Breast epithelium (tissue), 4 donors: ENCODE measurements at places on chromosomes 5 and 9. TPM values are rescaled to one million over a fixed set of nuclear protein-coding genes. Genes with fewer than 3 reads are reported as not detected.

GRCh38 chr9:137109250-137110146 lies 5.0 kb downstream of the DPP7 start:
- no peak for DNase-seq

DNA sequence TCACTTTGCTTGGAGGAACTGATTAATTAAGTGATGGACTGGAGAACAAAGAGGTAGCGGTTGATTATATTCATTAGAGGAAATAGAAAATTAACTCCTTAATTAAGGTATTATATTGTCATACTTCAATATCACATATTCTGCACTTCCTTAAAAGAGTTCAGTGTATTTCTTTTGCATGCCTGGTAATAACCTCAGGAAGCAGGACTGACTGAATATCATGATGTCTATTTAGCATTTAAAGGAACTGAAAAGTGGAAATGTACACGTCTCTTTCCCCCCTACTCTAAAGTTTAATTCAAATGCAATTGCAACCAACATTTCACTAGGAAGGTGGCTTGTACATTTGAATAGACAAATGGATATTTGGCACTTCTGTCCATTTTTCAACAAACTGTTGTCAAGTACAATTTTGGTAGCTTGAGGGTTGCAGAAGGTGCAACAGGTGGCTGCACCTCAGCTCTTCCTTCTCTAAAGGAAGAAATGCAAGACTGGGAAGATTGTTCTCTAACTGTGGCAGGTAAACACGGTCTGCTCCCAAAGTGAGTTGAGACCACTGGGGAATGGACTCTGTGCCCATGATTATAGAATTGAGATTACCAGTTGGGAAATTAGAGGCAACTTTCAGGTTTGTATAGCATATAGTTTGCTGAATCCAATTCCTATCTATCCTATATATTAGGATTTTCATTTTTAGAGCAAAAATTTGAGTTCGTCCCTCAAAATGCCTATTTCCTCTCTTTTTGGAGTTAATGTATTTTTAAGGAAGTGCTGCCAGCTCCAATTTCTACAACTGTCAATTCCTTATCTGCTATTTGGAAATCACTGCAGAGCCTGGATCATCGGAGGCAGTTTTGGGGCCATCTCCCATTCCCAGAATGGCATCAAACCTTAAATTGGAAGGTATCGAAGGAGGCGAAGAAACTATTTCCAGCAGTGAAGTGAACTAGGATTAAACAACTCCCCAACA lies 98.9 kb upstream of the TAF11L2 start:
- DNase-seq, result no peak

GRCh38 chr5:120550358-120550757 lies 86.3 kb downstream of the PRR16 start:
- no peak for DNase-seq

DNA sequence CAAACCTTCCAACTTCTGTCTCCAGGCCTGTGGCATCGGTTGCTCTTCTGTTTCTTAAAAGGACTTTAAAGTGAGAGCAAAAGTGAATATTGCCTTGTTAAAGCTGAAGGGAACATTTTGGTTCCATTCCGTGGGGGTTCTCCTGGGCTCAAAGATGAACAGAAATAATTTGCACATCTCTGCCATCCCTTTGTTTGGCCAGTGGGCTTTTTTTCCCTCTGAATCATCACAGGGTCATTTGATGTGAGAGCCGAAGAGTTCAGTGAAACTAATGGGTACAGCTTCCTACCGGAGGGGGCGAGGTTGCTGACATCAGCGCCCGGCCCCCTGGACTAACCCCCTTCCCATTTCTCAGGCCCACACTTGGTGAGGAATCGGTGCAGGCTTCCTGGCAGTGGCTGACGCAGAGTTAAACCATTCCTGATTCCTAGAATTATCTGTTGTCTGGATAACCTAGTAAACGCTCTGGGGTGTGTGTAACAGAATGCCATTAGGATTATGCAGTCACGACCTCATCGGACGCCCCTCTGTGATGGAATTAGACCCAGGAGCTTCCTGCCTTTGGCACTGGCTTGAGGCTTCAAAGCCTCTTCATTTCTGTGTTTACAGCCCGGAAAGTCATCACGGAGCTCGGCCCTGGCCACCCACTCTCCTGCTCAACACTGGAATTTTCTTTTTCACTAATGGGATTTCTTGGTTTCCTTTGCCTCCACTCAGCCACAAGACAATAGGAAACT lies 61.6 kb upstream of the RPL26L1 start:
- no peak for DNase-seq

- no peak for DNase-seq
Observed at GRCh38 chr9:5873439-5873838, 17.2 kb upstream of the MLANA start.

GRCh38 chr9:131273856-131274673 lies 2.2 kb downstream of the FAM78A start:
- no peak for DNase-seq

GRCh38 chr5:78726571-78726970 lies 78.0 kb upstream of the LHFPL2 start:
- DNase-seq, result no peak

PTCD2 gene
- 5.6 TPM for total RNA-seq

WDR31 gene
- total RNA-seq, result 4.0 TPM
